GM23338 (cell line): ENCODE measurements at places on chromosomes 6 and 20. TPM values are rescaled to one million over a fixed set of nuclear protein-coding genes. Genes with fewer than 3 reads are reported as not detected.

The SRSF12 gene
- 2.3 and 3.6 TPM in 2 replicates for polyA plus RNA-seq

The DSE gene
- 16.8 and 18.8 TPM in 2 replicates for polyA plus RNA-seq

The CHRNA4 gene
- polyA plus RNA-seq: 2.1 and 2.7 TPM in 2 replicates

The GATA5 gene
- polyA plus RNA-seq: 0.31 and 0.60 TPM in 2 replicates

- peak; percentile 51 for DNase-seq
Observed at GRCh38 chr20:53940907-53941545, 129.4 kb downstream of the BCAS1 start.

DNA sequence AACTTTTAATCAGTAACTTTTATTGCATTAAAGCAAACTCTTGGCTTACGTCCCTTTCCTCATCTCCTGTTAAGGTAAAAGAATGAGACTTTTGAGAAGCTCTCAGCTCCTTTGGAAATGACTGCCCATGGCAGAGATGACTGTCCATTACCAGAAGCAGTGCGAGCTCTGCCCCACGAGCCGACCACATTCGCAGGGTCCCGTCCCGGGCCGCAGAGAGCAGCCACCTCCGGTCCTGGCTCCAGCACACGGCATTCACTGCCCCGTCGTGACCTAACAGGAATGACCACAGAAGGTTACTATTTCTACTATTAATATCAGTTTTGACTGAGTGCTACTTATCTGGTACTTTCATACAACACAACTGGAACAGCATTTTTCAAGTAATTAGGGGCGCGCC is 63.4 kb downstream of the WDR27 start:
- DNase-seq: no peak

GRCh38 chr6:34247481-34248197 is 1.2 kb downstream of the SMIM29 start:
- no peak for DNase-seq

GRCh38 chr20:41011551-41012067 is 17.0 kb upstream of the TOP1 start:
- DNase-seq: no peak

DNA sequence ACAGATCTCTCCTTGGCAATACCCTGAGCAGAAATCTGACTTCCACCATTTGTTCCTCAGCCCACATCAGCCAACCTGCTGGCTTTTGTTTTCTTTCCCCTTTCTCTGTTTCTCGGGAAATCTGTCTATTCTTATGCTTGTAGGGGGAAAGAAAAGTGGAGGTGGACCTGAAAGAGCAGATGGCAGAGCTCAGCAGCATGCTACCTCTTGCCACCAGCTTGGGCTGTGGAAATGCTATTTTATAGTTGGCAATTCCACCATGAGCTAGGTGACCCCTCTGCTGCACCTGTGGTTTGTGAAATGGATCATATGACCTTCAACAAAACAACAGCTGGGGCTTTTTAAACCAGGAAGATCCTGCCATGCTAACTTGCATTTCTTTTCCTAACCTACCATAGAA is 6.8 kb upstream of the SPATS1 start:
- no peak for DNase-seq

DNA sequence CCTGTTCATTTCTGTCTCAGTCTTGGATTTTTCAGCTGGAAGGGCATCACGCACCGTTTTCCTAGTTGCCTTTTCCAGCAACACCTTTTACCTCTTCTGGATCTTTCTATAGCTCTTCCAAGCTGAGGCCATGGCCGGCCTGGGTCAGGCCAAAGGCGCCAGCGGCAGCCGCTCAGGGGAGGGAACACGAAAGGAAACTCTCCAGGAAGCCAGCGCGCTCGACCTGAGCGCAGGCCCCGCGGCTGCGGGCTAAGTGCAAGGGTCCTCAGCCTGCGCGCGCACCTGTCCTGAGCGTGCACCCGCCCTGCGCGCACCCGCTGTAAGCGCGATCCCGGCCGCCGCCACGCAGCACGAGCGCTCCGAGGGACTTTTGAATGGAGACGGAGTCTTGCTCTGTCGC is 43.8 kb upstream of the TMEM181 start:
- peak; percentile 83 for DNase-seq

GRCh38 chr20:50245498-50246366 is 55.1 kb downstream of the CEBPB start:
- DNase-seq: no peak

GRCh38 chr6:5315881-5316280 is 54.6 kb downstream of the FARS2 start:
- DNase-seq: no peak

GRCh38 chr6:131107151-131107550 is 28.1 kb upstream of the AKAP7 start:
- DNase-seq: no peak

GRCh38 chr6:51928320-51928719 is 159.1 kb downstream of the PKHD1 start:
- DNase-seq: no peak

DNA sequence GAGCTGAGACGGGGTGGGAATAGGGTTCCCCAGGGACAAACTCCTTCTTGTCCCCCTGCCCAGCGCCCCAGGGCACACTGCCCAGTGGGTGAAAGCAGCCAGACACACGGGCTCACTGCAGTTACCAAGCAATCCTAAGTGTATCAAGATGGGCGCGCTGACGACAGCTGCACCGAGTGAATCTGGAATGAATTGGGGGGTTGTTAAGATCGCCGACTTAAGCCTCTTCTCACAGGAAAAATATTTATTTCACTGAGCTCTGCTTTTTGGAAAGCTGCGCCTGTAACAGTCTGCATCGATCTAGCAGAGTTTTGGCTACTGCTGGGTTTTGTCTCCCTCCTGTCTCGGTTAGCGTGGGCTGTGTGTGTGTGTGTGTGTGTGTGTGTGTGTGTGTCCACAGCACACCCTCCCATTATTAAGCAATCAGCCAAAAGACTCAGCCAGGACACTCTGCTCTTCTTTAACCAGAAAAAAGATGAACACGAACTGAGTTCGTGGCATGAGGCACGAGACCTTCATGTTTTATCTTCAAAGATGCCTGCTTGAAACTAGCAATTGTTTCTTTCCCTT is 35.9 kb downstream of the RIPOR3 start:
- DNase-seq: no peak

GRCh38 chr6:33813246-33813904 is 9.6 kb upstream of the MLN start:
- no peak for DNase-seq

- no peak for DNase-seq
Observed at GRCh38 chr6:74152096-74152675, 456.2 kb downstream of the CD109 start.
